AG04449 (cell line): ENCODE measurements at places on chromosomes 11 and 22.

GRCh38 chr11:28535677-28536076 lies 427.5 kb downstream of the METTL15 start:
- DNase-seq: no peak

GRCh38 chr11:12187399-12187798 lies 77.0 kb downstream of the MICAL2 start:
- no peak for DNase-seq

DNA sequence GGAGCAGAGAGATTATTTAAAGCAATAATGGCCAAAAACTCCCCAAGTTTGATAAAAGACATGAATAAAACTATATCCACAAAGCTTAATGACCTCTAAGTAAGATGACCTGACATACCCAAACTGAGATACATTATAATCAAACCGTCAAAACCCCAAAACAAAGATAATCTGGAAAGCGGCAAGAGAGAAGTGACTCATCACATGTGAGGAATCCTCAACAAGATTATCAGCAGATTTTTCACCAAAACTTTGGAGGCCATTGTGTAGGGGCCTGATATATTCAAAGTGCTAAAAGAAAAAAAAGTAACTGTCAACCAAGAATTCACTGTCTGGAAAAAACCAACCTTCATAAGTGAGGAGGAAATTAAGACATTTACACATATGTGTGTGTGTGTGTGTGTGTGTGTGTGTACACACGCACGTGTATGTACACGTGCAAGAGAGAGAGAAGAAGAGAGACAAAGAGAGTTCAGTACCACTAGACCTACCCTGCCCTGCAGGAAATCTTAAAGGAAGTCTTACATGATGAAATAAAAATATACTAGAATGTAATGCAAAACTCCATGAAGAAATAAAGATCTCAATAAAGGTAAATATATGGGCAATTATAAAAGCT lies 752.4 kb downstream of the NELL1 start:
- no peak for DNase-seq

- DNase-seq: no peak
These were observed 66.0 kb downstream of the TBC1D22A start for GRCh38 chr22:46828323-46828900.

GRCh38 chr11:1303126-1303821 lies 6.2 kb downstream of the TOLLIP start:
- no peak for DNase-seq

DNA sequence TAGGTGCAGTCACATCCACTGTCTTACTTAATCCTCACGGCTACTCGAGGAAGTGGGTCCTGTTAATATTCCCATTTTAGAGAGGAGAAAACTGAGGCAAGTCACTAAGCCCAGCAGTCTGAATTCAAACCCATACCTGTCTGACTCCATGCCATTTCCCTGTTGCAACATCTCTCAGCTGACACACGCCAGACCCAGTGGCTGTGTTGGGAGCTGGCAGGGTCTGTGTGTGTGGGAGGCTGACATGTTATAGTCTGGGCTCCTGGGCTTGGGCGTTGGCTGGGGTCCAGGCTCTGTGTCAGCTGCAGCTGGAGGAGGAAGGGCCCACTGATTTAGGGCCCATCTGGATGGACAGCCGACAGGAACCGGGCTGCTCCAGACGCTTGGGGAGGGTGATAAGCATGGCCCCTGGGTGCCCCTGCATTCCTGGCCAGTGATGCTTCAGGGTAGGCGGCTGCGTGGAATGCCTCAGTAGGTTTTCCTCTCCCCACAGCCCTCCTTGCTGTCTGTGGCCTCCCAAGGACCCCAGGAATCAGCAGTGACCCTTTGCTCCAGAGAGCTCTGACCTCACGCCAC lies 562.5 kb downstream of the MN1 start:
- DNase-seq: peak; percentile 92

GRCh38 chr11:110434952-110435779 lies 5.4 kb downstream of the FDX1 start:
- no peak for DNase-seq

DNA sequence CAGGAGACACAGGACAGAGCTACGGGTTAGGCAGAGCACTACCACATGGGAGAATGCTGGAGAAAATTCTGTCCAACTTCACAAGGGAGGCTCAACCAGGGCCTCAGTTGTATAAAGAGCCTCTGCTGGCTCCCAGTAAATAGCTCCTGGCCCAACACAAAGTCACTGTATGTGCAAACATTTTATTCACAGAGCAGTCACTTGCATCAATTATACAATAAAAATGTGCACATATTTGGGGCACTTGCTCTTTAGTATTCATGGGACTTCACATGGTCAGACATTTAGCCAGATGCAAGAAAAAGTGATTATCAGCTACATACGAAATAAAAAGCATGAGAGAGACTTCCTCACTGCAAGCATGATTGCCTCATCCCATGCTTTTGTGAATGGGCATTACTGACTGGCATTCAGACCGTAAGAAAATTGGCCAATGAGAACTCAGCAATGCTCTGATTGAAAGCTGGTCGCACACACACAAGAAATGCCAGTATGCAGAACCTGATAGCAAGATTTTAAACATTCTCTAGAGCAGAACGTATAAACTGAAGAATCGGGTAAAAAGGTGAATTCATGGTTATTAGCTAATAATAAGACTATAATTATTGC lies 39.4 kb downstream of the BLID start:
- DNase-seq: no peak

DNA sequence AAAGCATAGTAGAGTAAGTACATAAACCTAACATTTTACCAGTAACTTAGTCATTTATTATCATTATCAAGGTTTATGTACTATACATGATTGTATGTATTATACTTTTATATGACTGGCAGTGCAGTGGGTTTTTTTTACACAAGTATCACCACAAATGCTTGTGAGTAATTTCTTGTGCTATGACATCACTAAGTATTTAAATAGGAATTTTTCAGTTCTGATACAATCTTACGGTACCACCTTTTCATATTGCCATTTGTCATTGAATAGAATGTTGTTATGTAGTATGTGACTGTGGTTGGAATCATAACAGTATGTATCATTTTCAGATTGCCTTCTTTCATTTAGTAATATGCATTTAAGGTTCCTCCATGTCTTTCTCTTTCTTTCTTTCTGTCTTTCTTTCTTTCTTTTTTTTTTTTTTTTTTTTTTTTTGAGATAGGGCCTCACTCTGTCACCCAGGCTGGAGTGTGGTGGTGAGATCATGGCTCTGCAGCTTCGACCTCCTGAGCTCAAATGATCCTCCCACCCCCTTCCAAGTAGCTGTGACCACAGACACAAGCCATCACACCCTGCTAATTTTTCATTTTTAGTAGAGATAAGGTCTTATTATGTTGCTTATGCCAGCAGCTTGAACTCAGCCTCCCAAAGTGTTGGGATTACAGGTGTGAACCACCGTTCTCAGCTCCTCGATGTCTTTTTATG lies 18.6 kb downstream of the ATM start:
- no peak for DNase-seq

DNA sequence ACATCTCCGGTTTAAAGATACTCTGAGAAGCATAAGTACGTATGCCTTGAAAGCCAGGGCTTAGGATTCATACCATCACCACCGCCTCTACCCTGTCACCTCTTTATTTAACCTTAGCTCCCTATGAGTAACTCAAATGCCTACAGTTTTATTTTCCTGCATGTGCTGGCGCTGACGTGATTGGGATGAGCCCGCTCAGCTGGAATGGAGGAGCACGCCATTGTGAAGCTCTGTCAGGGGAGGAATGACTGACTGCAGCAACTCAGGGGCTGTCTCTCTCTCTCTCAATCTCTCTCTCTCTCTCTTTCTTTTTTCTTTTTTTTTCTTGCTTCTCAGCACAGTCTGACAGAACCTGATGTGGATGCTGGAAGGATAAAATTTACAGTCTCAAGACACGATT lies 12.4 kb downstream of the CAVIN3 start:
- no peak for DNase-seq

DNA sequence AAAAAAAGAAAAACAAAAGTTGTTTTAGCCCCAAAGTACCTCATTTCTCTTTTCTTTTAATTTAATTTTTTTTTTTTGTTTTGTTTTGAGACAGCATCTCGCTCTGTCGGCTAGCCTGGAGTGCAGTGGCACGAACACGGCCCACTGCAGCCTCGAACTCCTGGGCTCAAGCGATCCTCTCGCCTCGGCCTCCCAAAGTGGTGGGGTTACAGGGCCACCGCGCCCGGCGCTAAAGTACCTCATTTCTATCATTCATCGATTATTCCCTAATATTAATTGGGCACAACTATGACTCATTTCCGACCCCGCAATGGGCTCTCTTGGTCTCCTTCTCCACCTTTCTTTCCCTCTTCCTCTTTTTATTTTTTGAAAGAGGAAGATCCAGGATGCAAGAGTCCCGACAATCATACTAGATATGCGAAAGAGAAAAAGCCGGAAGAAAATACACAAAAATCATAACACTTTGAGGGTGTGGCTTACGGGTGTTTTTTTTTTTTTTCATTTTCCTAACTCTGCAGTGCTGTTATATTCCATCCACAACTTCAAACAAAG lies 475 bp upstream of the AIP start:
- no peak for DNase-seq
